T-helper 1 cell (primary cell): ENCODE measurements at places on chromosomes 1 and 21.

- DNase-seq: peak; percentile 8
Measured at GRCh38 chr1:77825131-77825709, 45.8 kb downstream of the MIGA1 start.

DNA sequence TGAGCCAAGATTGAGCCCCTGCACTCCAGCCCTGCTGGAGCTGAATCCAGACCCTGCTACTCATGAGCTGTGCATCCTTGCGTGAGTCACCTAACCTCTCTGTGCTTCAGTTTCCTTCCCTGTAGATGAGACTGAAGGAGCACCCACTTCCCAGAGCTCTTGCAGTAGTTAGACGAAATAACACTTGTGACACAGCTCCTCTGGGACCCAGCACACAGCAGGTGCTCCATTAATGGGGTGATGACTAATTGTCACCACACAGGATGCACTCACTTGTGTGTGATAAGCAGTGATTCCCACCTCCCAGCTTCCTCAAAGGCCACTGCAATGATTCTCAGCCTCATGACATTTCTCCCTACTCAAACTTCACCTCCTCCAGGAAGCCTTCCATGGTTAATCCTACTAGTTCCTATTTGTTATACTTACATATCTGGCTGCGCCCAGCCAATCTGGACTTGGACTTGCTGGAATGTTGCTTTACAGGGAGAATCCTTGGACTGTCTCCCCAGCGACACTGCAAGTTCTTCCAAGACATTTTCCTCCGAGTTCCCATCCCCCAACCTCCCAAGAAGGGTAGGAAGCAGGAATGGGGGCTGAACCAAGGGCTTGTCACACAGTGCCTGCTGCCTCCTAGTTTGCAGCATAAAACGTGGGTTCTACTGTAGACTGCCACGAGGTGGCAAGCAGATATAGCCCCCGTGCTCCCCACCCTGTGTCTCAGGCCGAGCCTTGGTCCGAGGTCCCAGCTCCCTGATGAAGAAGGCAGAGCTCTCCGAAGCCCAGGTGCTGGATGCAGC is 17.2 kb downstream of the DRAXIN start:
- DNase-seq: no peak

DNA sequence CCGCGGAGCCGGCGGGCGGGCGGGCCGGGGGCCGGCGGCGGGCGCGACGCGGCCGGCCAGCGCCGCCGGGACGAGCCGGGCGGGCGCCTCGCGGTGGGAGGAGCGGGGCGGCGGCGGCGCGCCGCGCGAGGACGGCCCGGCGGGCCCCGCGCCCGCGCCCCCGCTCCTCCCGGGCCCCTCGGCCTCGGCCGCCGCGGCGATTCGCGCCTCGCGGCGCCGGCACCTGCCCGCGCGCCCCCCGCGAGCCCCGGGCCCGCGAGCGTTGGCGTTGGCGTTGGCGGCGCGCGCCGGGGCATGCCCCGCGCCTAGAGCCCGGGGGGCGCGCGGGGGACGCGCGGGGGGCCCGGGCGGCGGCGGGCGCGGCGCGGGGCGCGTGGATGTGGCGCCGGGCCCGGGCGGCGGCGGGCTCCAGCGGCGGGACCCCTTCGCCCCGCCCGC is at the start of gene SKI:
TSS of gene SKI (plus strand) at position 163 of the 438 bp plus-strand sequence. CDS start 448 bp downstream, outside the sequence.
- DNase-seq: no peak

- DNase-seq: no peak
Measured at GRCh38 chr1:89721351-89721750, 88.4 kb downstream of the LRRC8C start.

GRCh38 chr1:247557926-247558674 is 9.2 kb downstream of the GCSAML start:
- DNase-seq: no peak

GRCh38 chr1:72759486-72759885 is 477.1 kb upstream of the NEGR1 start:
- no peak for DNase-seq

DNA sequence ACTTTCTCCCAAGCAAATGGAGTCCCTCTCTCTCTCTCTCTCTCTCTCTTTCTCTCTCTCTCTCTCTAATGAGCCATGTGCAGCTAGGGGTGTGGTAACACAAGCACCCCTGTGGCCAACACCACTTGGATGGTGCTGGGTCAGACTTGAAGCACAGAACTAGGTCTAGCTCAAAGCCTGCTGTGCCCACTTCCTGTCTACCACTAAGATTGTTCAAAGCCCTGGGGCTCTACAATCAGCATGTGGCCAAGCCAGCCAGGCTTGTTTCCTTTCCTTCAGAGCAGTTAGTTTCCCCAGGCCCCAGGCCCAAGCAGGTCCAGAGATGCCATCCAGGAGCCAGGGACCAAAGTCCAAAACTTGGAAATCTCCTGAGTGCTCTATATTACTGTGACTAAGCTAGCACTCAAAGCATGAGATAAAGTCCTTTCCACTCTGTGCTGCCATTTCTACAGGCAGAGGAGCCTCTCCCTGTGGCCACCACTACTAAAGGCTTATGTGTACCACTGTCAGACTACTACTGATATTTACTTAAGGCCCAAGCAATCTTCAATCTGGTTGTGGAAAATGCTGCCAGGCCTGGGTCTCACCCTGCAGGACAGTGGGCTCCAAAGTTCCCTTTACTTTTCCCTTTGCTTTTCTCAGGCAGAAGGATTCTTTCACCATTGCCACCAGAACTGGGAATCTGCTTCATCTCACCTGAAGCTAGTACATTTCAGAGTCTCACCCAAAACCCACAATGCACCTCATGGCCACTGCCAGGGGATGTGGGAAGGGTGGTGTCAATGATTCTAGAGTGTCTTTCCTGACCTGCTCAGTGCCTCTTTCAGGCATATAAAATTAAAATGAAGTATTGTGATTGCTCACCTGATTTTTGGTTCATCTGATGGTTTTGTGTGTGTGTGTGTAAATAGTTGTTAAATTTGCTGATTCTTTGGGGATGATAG is 999.5 kb downstream of the NCAM2 start:
- no peak for DNase-seq

DNA sequence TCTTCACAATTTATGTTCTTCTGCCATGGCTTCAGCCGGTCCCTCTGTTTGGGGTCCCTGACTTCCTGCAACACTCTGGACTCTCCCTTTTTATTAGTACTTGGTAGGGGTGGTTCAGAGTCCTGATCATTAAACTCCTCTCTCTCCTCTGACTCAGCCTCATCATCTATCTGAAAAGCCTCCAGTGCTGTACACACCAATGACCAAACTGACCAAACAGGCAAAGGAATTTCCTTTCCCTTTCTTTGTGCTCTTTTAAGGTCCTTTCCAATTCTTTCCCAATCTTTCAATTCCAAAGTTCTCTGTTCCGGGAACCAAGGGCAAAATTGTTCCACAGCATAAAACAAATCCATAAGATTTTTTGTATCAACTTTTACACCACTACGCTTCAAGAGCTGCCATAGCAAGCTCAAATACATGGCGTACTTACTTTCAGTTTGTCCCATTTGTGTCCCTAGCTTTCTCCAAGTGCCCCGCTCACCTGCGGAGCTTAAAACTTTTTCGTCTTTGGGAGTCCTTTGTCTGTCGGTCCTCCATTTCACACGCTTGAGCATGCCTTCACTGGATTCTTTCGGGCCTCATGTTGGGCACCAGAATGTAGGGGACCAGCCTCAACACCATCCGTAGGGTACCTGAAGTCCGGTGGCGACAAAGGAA is 9.6 kb downstream of the DAP3 start:
- DNase-seq: no peak

DNA sequence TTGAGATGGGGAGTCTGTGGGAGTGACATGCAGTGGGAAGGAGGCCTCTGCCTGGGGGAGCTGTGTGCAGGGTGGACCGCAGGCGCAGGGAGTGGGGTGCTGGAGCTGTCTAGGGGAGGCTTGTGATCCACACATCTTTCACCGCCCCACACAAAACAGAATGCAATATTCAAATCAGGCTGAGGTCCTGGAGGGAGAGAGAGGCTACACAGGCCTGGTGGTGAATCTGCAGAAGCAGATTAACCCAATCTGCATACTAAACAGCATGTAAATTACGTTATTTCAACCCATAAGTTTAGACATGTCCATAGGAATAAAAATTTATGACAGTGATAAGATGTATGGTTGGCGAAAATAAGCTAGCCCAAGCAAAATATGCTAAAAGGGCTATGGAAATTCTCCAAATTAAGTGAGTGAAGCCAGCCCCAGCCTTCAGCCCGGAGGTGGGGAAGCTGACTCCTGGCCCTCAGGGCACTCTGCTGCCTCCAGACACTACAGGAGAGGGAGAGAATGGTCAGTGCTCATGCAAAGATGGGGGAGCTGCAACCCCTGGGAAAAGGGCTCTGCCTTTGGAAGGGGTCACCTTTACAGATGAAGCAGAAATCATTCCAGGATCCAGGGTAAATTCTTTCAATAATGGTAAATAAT is 156.2 kb upstream of the CTTNBP2NL start:
- DNase-seq: no peak

GRCh38 chr1:47971385-47972160 is 25.6 kb downstream of the TRABD2B start:
- no peak for DNase-seq

- DNase-seq: no peak
Measured at GRCh38 chr1:215661033-215661432, 93.9 kb downstream of the KCTD3 start.

DNA sequence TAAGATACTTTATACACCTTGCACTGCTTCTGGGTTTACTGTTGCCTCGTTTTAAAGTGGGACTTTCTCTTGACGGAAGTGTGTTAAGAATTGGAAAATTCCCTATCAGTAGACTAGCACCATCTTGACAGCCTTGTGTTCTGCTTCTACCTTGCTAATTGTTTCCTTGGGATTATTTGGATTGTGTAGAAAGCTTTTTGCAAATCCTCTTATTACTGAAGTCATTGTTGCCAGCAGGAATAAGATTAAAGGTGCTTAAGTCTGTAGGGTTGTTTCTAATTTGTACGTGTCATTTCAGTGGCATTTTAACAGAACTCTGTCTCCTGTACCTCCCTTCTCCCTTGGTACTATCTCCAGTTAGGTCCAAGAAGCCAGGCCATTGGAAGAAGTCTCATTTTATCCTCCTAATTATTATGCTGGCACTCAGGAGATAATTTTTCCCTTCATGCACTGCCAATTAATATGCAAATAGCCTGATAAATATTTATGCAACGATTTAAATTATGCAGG is 107.7 kb downstream of the POU2F1 start:
- DNase-seq: no peak

GRCh38 chr1:1536019-1536937 is 4.1 kb downstream of the TMEM240 start:
- no peak for DNase-seq

GRCh38 chr21:14968821-14969220 is 96.0 kb downstream of the NRIP1 start:
- no peak for DNase-seq

- no peak for DNase-seq
Measured at GRCh38 chr1:178966312-178966711, 59.4 kb upstream of the FAM20B start.

- DNase-seq: no peak
Measured at GRCh38 chr21:35398346-35398982, 349.4 kb upstream of the RUNX1 start.

- DNase-seq: no peak
Measured at GRCh38 chr21:16537501-16537900, 807.7 kb downstream of the USP25 start.

- no peak for DNase-seq
Measured at GRCh38 chr1:85992791-85993190, 163.8 kb downstream of the COL24A1 start.

- no peak for DNase-seq
Measured at GRCh38 chr1:116266864-116267212, 106.2 kb upstream of the ATP1A1 start.

DNA sequence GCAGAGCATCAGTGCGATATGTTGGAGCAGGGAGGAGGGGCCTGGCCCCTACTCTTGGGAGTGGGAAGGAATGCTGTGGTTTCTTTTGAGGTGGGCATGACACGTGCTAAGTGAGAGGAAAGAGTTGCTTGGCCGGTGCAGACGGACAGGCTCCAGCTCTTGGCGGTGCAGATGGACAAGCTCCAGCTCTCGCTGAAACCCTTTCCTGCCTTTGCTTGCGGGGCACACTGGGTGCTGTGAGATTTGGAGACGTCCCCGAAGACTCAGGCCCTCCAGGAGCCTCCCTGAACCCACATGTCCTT is 15.9 kb downstream of the PDXK start:
- DNase-seq: no peak

DNA sequence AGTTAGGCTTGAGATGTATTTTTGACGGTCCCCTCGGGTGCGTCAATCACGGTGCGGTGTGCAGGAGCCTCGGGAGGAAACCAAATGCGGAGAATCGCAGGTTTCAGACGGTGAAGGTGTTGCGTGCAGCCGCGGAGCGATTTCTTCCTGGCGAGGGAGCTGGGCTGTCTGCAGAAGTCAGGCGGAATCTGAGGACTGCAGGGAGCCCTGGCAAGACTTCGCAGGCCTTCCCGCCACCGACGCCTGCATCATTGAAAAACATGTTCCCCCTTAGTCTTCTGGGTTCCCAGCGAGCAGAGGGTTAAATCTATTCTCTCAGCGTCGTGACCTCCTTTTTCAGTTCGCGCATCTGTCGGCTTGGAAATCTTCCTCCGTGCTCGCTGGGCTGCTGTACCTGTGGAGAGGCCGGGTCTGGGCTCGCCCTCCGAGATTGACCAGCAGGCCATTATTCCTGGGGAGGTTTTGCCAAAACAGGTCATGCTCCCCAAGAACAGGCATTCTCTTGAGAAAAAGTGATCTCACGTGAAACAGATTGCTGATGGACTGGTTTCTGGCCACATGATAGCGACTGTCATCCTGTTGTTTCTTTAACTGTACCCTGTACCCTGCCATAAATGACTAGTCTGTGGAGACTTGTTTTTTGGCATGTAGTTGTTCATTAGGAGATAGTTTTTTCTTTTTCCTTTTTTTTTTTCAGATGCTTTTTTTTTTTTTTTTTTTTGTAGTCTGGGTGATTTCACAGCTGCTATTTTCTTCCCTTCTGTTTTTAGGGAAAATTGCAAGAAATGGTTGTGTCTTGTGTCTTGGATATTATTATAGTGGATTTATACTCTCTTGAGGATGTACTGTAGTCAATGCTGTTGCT is 894 bp downstream of the EPB41 start:
- peak; percentile 16 for DNase-seq

DNA sequence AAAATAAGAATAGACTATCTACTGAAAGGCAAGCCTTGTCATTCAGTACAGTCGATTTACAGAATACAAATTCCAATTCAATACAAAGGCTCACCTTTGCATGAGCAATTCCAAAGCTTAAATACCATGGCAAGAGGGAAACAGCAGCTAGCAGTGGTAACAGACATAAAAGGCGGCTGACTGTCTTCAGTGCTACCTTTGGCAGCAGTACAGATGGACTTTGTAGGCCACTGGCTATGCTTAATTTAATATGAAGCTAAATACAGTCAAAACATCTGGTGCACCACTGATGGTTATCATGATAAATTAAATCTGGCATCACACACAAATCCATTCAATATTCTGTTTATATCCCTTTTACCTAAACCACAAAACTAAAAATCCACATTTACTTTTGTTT is 62.4 kb downstream of the RERE start:
- DNase-seq: no peak

GRCh38 chr21:35190201-35190701 is 141.1 kb upstream of the RUNX1 start:
- DNase-seq: no peak

DNA sequence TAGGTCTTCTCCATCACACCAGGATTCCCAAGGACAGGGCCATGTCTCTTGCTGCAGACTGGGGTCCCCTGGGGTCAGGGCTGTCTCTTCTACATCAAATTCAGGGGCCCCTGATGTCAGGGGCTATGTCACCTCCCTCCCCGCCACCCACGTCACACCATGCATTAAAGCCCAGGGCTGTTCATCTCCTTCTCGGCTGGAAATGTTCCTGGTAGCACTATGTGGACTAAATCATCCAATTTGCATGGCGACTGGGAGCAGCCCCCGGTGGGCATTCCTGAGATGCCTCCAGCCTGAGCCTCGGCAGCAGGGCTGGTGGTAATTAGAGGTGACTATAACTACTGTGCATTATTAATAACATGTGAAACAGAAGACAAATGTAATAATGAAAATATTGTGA is 151.7 kb upstream of the HMGB4 start:
- no peak for DNase-seq
